Activated CD8-positive, alpha-beta memory T cell treated with anti-CD3 and anti-CD28 coated beads for 1 hour (primary cell): ENCODE measurements at places on chromosomes 3 and 15.

DNA sequence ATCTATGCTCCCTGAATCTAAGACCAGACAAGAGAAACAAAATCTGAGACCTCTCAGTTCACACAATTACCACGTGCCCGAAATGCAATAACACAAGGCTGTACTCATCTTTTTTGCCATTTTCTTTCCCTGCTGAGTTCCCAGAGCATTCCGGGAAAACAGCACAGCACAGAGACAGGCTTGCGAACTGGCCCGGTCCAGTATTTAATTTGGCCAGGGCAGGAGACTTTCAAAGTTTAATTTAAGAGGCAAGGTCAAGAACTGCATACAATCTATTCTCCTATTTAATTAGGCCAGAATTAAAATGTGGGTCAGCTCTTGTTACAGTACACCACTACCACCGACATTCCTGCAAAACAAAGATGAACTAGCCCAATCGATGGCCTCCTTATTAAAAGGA lies 87.5 kb upstream of the SNRPA1 start:
- no peak for DNase-seq

DNA sequence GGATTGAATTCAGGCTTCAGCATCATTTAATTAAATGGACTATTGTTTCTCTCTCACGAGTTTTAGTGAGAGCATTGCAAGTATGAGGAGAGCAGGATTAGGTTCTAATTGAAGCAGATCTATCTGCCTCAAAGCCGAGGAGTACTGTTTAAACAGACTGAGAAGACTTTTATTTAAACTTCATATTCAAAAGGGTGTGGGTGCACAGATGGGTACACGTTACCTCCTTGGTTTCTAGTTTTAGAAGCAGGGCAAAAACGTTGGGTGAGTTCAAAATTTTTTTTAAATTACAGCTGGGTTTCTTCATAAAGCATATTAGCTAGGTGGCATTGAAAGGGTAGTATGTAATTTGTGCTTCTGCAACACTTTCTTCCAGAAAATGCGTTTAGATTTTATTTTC lies 26.5 kb upstream of the CLRN1 start:
- DNase-seq: no peak

- peak; percentile 21 for DNase-seq
Observed at GRCh38 chr3:19146685-19147650, 1.3 kb upstream of the KCNH8 start.

DNA sequence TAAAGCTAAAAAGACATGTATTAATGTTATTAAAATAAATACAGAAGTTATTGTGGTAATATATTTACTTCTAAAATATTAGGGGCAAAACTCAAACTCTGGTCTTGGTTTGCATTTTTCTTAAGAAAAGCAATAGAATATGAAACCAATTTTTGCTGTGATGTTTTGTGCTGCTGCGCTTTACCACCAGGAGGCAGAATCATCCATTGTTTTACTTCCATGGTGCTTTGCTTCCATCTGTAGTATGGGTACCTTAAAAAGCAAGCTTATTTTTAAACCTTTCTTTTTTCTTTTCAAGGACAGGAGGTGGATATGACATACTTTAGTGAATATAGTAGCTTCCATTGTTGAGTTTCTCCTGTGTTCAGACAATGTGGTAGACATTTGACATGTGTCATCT lies 46.6 kb upstream of the MRPL3 start:
- DNase-seq: no peak

DNA sequence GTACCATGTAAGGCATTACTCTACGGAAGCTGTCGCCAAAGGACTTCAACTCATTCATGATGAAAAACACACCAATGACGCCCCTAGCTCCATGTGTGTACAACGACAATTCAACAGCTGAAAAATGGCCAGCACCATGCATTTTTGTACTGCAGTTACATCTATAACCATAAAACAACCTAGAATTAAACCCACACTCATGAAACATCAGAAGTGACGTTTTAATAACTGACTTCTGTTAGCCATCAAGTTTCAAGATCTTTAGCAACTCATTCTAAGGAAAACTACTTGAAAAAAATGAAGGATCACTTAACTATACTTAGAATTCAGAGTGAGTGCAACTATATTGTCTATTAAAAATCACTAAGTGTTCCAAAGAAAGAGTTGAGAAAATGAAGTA lies 84.9 kb downstream of the RFTN1 start:
- no peak for DNase-seq

GRCh38 chr3:27589795-27590194 lies 105.6 kb upstream of the SLC4A7 start:
- no peak for DNase-seq

DNA sequence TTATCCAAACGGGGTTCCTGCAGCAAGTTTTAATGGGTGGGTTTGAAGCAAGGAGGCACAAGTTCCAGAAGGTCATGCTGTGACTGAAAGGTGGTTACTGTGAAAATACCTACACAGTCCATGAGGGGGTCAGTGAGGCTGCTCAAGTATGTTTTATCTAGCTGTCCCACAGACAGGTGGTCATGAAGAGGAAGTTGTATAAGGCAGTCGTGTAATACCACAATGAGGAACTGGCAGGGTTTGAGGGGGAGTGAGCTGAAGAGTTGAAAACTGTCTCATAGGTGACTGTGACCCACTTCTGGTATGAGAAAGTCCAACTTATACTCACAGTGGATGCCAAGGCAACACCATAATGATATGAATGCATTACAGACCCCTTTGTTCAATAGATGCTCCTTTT lies 856.8 kb downstream of the OTOL1 start:
- DNase-seq: no peak

DNA sequence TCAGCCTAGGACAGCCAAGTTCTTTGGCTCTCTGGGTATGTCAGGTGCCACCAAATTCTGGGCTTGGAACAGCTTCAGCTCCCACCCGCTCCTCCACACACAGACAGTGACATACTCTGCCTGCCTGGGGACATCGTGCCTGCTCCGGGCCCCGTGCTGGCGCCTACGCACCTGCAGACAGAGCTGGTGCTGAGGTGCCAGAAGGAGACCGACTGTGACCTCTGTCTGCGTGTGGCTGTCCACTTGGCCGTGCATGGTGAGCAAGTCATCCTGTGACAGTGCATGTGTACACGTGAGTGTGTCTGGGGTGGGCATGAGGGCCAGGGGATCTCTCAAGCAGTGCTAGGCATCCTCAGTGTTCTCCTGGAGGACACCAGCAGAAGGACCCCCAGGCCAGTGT lies 922 bp downstream of the IL17RC start:
- no peak for DNase-seq

DNA sequence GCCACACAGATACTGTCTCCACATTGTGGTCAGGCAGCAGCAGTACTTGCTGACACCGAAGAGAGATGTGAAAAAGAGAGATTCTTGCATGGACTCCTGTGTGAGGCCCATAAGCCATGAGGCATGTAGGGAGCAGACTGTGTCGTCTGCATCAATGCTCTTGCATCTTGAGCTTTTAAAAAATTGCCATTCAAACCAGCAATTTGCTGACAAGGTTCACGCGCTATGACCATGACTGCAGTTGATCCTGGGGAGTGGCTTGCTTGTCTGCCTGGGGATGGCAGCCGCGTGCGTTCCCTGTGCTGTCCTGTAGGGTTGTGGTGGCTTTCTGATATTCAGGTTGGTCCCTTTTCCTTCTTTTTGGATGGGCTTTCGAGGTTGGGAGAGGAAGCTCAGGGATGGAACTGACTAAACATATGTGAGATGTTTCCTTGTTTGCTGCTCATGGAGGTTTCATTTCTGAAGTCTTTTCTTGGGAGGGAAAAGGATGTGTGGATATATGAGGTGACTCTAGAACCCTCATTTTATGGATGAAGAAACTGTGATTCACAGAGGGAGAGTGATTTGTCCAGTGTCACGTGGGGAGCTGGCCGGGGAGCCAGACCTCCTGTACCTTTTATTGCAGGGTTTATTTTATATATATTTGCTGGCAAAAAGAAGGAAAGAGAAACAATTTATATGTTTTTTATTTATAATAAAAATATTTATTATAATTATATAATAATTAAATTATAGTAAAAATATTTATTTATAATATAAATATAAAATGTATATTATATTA lies 48.6 kb downstream of the LPP start:
- no peak for DNase-seq

- no peak for DNase-seq
Observed at GRCh38 chr3:196122021-196122687, 40.3 kb upstream of the TFRC start.

DNA sequence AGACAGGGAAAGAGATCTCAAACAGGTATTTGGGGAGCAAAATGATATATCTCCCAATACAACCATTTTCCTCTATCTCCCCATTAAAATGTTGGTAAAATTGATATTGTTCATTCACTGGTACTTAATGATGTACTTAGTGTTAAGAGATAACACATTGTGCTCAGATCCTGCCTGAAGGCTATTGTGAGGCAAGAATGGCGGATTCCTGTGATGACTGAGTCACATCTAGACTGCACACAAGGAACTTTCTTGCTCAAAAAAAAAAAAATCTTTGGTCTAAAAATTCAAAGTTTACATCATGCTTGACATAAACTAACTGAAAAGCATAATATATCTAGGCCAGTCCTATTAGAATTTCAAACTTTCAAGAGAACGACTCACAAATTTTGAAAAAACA lies 171.1 kb upstream of the TTC14 start:
- DNase-seq: no peak
